Fibroblast of skin of abdomen (primary cell): ENCODE measurements at places on chromosomes 4 and X.
A peak's percentile ranks its signal among the peaks of the same experiment; 100 is the strongest.

DNA sequence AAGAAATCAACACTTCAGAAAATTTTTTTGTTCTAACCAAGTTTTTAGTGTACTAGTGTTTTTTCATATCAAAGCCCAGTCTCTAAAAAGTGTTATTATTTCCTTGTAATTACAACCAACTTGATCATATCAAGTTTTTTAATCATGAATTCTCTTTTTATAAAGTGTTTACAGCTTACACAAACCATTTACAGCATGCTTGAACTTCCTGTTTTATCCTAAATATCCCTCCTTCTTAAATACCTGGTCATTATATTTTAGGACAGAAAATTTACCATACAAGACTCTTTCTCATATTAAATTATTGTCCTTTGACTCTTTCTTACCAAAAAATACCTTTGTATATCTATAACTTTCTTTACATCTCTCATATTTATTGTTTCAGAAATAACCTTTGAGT, 89.4 kb upstream of the NPY2R start:
- no peak for DNase-seq

DNA sequence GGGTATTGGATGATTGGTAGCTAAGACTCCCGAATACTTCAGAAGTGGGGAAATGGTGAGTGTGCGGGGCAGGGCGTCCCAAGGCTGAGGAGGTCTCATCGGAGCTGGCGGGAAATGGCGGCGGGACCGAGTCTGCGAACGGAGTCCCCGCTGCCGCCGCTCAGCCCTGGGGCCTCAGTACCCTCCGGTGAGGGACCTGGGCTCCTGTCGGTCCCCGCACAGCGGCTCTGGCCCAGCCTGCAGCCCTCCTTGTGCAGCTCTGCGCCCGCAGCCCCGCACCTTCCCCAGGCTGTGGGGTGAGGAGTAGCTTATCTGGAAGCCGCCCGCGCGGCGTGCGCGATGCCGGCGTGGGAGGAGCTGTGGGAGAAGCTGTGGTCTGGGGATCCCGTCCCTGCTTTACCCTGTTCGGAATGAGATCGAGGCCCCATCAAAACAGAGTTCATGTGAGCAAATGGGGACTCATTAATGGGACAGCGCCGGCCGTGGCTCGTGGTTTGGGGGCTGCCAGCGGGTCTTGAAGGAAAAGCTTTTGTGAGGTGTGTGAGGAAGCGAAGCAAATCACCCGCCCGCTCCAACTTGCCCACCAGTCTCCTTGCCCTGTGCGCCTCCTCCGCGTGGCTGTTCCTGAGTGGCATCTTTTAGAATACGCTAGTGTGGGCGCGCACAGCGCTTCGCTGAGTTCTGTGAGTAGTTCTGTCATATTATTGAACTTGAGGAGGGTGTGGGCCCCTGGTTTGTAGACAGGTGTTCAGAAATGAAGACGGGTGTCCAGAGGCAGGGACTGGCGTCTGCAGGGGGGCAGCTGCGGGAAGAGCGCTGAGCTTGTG, 531 bp downstream of the ZNF141 start:
- peak; percentile 29 for DNase-seq

DNA sequence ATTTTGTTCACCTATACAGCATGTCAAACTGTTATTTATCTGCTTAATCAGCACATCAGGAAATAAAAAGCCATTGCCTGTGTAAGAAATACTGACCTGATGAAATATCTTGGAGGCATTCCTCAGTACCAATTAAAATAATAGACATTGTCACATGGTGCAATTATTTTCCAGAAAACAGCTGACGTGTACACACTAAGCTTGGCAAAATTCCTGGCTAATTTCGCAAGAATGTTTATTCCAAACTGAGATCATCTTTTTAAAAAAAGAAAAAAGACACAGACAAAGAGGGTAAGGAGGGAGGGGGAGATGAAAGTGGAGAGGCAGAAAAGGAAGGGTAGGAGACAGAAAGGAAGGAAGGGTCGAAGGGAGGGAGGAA, 61.9 kb upstream of the NFKB1 start:
- peak; percentile 94 for DNase-seq

DNA sequence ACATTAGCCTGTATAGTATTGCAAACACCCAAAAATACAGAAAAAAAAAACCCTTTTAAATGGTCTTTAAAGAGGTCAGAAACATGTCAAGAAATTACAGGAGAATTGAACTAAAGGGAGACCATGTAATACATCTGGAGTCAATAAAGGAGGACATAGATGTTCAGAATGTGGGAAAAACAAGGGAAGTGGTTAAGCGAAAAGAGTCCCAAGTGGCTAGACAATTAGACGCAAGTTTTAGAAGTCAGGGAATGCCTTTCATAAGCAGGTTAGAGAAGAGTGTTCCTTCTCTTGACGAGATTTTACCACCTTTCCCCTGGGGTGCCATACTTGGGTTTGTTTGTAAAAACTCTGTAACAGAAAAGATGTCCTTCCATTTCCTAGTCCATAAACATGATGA, 7.8 kb downstream of the LNX1 start:
- DNase-seq: peak; percentile 53

GRCh38 chr4:169952236-169953002, 73.8 kb downstream of the MFAP3L start:
- no peak for DNase-seq

DNA sequence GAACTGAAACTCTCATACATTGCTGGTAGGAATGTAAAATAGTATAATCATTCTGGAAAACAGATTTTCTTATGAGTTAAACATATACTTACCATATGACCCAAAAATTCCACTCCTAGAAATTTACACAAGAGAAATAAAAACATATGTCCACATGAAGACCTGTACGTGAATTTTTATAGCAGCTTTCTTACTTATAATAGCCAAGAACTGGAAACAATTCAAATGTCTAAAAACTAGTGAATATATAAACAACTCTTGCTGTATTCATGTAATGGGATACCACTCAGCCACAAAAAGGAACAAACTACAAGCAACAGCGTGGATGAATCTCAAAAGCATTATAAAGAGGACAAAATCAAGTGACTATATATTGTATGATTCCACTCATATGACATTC, 27.5 kb downstream of the TMEM156 start:
- no peak for DNase-seq

DNA sequence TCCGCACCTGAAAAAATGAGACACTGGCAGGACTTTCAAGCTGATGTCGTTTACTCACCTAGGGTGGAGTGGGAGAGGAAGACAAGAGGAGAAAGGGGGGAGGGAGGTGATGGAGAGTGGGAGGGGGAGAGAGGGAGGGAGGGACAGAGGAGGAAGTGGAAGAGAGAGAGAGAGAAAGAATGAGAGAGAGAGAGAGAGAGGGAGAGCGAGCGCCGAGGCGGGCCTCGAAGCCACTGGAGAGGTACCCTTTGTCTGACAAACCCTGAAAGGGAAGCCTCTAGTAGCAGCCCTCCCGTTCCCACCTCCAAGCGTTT, 296 bp upstream of the ADGRL3 start:
- no peak for DNase-seq

DNA sequence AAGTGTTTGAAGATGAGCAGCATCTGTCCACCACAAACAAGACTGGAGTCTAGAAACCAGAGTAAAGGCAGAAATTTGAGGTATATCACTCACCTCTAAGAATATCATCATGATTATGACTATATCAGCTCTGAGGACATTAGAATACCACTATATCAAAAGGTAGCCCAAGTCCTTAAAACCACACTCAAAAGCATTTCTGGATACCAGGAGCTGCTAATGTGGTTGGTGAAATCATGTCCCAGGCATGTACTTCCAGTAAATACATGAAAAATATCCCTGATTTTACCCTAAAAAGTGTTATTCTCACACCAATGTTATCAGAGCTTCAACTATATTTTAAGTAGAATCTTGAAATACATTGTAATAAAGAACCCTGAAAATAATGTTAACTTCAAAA, 136.3 kb upstream of the SMAD1 start:
- peak; percentile 70 for DNase-seq

DNA sequence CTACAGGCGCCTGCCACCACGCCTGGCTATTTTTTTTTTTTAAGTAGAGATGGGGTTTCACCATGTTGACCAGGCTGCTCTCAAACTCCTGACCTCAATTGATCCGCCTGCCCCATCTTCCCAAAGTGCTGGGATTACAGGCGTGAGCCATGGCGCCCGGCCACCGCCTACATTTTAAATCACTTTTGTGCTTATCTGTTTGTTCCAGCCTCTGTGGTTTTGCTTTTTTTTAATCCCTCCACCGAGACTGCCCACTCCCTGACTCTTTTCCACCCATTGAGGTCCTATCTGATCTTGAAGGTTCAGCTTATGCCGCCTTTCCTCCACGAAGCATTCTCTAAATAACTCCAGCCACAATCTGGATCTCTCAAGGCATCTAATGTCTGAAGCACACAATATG, 73.5 kb downstream of the CHRDL1 start:
- DNase-seq: no peak

DNA sequence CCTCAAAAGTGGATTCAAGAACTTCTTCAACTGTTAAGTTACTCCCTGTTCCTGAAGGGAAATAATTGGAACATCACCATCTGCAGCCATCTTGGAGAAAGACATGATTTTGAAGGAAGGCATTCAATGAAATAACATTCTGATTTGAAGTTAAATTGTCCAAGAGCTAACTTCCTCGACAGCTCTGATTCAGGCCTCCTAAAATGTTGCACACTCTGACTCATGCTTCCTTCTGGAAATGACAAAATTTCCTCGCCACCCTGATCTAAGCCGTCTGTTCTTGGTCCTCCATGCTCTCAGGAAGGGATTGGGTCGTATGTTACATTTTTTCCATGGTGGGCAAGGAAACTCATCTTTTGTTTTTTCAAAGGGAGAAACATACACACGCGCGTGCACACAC, 496.9 kb upstream of the DIPK2B start:
- peak; percentile 88 for DNase-seq

- no peak for DNase-seq
These were observed 1710.5 kb upstream of the TENM3 start for GRCh38 chr4:180532691-180533090.

GRCh38 chr4:15753081-15753480, 25.0 kb upstream of the CD38 start:
- no peak for DNase-seq

GRCh38 chrX:44228621-44229020, 114.9 kb downstream of the EFHC2 start:
- no peak for DNase-seq

DNA sequence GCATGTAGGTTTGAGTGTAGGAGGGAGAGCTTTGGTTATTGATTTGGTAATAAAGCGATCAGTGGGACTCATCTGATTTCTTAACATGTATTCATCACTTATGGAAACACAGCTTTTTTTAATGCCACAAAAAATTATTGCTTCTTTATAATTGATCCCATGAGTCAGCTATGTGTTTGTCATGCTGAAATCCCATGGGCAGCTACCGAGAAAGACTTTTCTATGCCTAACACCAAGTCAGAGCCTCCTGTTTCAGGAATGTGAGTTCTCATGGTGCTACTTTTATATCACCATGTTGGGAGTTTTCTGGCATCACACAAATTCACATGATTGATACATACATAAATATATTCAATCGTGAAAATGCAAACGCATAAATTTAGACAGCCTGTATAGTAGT, 165.7 kb downstream of the RAPGEF2 start:
- peak; percentile 39 for DNase-seq

GRCh38 chr4:165502916-165503907, 124.4 kb downstream of the CPE start:
- peak; percentile 16 for DNase-seq

DNA sequence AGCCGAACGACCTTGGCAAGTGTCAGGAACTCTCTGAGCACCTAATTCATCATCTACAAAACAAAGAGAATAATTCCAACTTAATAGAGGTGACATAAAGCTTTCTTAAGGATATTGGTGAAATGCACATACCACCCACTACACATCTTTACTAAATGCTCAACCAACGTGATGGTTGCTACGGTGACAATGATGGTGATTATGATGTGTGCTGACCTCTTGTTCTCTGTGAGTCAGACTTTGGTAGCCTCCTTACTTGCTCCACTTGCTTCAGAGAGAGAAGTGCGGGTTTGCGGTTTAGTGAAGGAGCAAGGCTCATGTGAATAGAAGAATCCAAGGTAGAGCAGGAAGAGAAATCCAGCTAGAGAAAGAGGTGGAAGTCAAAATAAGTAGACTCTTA, 52.8 kb upstream of the CLNK start:
- peak; percentile 45 for DNase-seq

- no peak for DNase-seq
These were observed 55.5 kb downstream of the LEF1 start for GRCh38 chr4:108113229-108113628.

DNA sequence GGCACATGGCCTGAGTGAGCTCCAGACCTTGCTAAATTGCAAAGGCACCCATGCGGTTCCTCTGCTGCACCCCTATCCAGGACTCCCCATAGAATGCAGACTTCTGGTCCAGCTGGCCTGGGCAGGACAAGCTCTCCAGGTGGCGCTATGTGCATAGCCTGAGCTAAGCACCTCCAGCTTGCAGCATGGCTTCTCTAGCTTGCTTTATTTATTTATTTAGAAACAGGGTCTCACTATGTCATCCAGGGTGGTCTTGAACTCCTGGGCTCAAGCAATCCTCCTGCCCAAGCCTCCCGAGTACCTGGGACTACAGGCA, 5.5 kb upstream of the WFS1 start:
- DNase-seq: peak; percentile 30

DNA sequence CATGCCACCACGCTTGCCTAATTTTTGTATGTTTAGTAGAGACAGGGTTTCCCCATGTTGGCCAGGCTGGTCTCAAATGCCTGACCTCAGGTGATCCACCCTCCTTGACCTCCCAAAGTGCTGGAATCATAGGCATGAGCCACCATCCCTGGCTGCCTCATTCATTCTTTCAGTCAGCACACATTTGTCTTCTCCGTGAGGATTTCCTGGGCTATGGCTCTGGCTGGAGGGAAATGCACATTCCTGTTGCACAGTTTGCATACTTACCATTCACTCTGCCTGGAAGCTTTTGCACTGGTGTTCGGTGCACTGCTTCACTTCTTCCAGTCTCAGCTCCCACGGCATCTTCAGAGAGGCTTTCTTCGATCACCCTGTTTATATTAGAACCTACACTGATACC, 267.8 kb downstream of the STIM2 start:
- DNase-seq: no peak

DNA sequence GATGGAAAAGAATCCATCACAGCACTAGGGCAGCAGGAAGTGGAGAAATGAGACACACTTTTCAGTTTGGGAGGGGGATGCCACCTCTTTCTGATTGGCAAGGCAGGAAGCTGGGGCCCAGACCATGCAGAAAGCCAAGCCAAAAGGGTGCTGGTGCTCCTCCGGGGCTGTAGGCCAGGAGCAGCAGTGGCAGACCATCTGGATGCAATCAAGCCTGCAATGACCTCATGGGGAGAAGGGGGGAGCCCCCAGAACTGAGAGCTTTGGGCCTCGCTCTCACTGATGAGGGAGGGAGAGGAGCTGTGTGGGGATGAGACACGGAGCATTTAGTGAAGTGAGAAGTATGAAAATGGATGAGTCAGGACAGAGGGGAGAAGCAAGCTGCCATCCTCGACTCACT, 141.3 kb upstream of the NALF2 start:
- peak; percentile 91 for DNase-seq

DNA sequence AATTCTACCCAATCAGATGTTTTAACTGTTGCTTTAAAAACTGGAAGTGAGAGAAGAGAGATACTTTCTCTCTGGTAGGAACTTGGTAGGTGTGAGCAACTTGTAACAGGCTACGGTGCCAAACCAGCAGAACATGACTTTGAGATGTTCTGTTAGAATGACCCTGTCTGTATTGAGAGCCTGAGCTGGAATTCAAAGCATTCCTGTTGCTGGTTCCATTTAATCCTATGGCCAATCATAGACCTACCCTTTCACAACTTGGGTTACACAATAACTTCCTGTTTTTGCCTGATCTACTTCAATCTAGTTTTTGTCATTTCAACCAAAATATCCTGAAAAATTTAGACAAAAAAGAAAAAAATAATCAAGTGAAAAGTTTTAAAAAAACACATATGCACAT, 1.7 kb upstream of the PRRG1 start:
- DNase-seq: peak; percentile 54

- no peak for DNase-seq
These were observed 31.5 kb downstream of the HS3ST1 start for GRCh38 chr4:11397146-11397545.
